ENCODE measurements at places on chromosomes 12 and 14.

DNA sequence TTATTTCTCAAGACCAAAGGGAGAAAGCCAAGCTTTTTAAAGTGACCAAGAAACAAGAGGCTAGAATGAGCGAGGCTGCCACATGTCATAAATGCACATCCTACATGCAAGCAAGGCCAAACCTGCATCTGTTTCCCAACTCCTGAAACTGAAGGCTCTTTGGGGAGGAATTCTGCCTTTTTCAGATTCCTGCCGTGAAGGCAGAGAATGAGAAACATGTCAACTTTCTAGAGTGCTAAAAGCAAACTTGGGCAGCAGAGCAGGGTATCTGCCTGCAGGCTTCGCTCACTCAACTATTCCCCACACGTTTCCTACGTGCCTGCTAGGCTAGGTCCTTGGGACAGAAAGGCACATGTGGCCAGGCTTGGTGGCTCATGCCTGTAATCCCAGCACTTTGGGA is 15.2 kb downstream of the DPF3 start:
- DNase-seq: no peak

DNA sequence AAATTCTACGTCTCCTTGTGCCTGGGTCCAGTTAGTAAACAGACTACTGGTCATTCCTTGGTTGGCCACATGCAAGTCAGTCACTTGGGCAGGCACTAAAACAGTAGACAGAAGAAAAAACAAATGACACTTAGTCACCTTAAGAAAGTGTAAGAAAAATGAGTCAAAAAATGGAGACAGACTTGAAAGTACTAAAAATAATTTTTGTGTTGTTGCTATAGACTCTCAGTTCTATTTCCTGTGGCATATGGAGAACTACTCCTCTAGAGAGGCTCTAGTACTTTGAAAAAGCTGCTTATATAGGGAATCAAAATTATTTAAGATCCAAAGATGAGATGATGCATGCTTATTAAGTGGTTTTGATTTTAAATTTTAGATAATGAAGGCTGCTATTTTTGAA is 56.0 kb downstream of the PTPRB start:
- no peak for DNase-seq

DNA sequence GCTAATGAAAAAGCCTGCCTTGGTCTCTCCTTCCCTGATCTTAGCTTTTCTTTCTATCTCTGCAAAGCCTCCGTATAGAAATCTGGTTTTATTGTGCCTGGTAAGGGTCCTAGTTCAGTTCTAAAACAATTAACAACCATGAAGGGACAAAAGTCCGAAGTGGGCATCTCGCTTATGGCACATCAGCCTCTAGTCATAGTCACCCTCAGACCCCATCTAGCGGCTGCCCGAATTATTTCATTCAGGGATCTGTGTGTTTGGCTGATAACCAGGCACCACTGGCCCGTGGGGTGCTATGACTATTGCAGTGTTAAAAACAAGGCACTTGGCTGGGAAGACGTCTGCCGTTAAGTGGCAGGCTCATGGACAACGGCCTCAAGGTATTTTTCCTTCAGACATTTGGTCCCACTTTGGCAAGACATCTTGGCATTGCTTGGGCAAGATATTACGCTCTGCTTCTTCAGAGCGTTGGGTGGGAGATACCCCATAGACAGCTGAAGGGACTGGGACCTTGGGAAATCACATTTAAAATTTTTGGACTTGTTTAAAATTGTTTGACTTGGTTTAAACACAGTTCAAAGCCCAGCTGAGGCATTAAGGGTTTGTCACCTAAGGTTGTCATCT is 87.1 kb downstream of the SINHCAF start:
- peak; percentile 56 for DNase-seq

DNA sequence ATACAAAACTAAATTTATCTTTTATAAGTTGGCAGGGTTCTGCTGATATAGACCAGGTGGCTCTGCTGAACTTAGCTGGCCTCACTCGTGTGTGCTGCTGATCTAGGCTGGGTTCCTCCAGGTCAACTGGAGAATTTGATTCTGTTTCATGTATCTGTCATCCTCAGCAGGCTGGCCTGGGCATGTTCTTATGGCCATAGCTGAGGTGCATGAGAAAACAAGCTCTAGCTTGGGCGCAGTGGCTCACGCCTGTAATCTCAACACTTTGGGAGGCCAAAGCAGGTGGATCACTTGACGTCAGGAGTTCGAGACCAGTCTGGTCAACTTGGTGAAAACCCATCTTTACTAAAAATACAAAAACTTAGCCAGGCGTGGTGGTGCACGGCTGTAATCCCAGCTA is 24.3 kb upstream of the BCL2L14 start:
- DNase-seq: no peak

- peak; percentile 40 for DNase-seq
Measured at GRCh38 chr12:51183816-51184215, 10.9 kb upstream of the TFCP2 start.

DNA sequence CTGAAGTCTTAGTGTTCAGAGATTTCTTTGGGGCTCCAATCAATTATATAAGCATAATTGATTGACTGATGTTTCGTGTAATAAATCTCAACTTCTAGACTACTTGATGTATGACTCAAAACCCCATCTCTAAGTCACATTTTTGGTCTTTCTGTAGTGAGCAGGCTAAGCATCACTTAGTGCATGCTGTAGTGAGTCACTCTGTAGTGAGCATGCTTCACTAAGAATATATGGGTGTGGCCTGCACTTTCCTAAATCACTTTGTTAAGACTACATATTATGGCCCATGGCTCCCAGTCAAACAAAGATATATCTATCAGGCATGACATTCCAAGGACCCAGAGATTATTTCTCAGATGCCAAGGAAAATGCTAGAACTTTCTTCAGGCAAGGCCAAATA is 909.4 kb upstream of the LRFN5 start:
- DNase-seq: peak; percentile 61

- DNase-seq: no peak
Measured at GRCh38 chr12:14828892-14829291, 14.4 kb downstream of the ART4 start.

GRCh38 chr12:71682466-71682865 is 3.4 kb upstream of the TMEM19 start:
- DNase-seq: no peak

DNA sequence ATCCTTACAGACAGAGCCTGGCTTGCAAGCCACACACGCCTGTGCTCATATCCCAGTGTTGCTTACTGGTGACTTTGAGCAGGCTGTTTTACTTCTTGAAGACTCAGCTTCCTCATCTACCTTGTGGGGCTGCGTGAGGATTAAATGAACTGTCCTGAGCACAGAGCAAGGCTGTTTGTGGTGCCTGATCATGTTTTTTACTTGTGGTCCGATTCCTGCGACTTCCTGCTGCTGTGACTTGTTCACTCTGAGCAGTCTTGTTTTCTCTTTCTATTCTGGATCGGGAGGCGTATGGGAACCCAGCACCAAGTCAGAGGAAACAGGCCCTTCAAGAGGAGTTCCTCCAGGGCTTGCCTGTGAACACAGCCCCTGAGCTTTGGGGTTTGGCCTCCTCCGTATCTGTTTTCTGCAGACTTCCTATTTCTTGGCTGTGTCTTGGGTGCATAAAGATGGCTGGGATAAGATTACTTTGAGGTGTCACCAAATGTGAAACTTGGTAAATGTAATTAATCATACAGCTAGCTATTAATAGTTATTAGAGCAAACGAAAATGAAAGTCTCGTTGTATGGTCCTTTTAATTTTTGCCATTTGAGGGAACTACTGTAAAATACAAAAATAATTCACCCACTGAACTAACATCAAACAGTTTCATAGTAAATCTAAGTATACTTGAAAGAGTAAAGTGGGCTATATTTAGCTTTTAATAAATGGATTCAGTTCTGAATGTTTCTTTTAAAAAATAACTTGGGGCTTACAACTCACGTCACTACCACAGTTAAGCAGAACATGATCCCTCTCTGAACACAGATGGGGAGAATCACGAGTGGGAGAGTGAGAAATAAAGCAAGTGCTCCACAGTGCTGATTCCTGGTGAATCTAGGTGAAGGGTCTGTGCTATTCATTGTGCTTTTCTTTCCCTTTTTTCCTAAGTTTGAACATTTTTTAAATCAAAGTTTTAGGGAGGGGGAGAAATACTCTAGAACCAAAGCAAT is 251.5 kb downstream of the FOXN3 start:
- no peak for DNase-seq

- DNase-seq: no peak
Measured at GRCh38 chr12:27462851-27463250, 16.3 kb downstream of the SMCO2 start.

DNA sequence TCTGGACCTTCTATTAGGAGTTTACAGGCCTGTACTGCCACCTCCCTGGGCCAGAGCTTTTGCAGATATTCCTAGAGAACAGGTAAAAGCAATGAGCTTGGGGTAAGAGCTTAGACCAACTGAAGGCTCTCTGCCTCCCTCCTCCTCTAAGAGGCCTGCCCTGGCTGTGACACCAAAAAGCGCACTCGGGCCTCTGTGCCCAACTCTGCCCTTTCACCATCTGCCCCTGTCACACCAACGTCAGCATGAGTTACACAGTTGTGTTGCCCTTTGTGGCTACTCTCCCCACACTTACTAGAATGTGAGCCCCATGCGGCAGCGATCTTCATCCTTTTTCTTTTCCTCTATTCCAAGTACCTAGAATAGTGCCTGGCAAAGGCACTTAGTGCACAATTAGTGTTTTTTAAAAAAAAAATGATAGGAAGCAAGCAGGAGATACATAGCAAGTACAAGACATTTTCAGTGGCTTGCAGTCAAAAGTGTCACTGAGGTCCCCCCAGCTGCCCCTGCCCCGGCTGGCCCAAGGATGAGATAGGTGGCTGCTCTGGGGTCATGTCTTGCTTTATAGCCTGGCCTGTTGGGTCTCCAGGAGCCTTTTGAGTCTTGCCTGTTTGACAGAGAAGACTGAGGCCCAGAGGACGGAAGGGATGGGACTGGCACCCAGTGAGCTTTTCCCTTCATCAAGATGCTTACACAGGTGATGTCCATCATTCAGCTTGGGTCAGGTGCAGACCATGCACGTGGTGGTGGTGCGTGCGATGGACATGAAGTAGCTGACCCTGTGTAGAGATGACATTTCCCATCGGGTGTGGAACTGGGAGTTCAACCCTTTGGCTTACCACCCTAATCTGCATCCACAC is 12.5 kb downstream of the CKB start:
- DNase-seq: no peak

GRCh38 chr14:79663453-79663852 is 547.9 kb downstream of the DIO2 start:
- DNase-seq: no peak

- DNase-seq: no peak
Measured at GRCh38 chr12:114368685-114369452, 37.1 kb downstream of the TBX5 start.
